ENCODE measurements at places on chromosomes 7 and 10.
A peak's percentile ranks its signal among the peaks of the same experiment; 100 is the strongest.

- no peak for DNase-seq
Measured at GRCh38 chr10:130254662-130255061, 118.5 kb downstream of the GLRX3 start.

GRCh38 chr10:96683065-96683464, 37.2 kb downstream of the PIK3AP1 start:
- DNase-seq: no peak

DNA sequence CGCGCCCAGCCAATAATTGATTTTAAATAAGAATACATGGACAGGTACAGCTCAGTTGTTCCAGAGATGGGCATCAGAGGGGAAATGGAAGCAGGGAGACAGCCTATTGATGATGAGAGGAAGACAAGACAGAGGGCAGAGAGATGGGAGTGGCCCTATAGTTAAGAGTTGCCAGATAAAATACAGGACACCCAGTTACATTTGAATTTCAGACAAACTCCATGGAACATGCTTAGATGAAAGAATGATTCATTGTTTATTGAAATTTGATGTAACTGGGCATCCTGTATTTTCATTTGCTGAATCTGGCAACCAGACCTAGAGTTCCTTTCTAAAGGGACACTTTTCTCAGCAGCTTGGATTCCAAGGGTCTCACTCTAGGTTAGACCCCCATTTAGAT, 341.1 kb downstream of the FRMD4A start:
- DNase-seq: no peak

DNA sequence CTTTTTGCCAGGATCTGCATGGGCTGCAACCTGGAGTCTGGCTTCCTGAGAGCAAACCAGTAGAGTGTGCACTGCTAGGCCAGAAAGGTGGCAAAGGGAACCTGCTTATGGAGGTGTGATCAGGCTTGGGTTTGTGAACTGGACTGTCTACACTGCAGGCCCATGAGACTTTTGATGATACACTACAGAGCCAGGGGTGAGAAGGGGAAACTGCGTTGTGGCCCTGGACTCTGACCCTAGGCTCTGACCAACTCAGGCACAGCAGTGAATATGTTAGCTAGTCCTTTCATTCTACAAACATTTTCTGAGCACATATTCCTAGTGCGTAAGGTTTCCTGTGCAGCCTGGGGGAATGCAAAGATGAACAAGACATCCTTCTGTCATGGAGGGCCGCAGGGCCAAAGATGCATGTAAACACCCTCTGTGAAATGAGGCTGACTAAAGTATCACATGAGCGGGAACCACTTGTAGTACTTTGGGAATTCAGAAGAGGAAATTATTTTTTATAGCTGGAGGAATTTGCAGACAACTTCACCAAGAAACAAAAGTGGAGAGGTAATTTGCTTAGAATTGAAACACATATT, 63.8 kb upstream of the HPS1 start:
- no peak for DNase-seq

DNA sequence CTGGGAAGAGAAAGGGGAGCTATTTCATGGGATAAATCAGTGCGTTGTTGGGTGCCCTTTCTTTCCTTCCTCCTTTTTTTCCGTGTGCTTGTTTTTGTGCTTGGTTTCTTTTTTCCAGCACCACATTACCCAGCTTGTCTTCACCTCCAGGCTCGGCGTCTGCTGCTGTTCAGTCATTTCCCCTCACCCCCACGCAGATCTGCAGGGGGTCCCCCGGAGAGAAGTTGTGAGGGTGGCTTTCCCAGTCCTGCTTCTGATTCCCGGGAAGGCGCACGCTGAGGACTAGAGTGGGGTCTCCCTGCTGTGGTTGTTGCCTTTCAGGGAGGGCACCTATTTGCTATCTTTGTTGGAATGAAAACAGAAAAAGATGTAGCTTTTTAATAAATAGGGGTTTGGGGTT, 1.6 kb downstream of the CAMK1D start:
- DNase-seq: no peak

- DNase-seq: no peak
Measured at GRCh38 chr10:128549101-128549608, 422.9 kb upstream of the MKI67 start.

- DNase-seq: no peak
Measured at GRCh38 chr7:122136078-122136477, 8.0 kb downstream of the AASS start.

DNA sequence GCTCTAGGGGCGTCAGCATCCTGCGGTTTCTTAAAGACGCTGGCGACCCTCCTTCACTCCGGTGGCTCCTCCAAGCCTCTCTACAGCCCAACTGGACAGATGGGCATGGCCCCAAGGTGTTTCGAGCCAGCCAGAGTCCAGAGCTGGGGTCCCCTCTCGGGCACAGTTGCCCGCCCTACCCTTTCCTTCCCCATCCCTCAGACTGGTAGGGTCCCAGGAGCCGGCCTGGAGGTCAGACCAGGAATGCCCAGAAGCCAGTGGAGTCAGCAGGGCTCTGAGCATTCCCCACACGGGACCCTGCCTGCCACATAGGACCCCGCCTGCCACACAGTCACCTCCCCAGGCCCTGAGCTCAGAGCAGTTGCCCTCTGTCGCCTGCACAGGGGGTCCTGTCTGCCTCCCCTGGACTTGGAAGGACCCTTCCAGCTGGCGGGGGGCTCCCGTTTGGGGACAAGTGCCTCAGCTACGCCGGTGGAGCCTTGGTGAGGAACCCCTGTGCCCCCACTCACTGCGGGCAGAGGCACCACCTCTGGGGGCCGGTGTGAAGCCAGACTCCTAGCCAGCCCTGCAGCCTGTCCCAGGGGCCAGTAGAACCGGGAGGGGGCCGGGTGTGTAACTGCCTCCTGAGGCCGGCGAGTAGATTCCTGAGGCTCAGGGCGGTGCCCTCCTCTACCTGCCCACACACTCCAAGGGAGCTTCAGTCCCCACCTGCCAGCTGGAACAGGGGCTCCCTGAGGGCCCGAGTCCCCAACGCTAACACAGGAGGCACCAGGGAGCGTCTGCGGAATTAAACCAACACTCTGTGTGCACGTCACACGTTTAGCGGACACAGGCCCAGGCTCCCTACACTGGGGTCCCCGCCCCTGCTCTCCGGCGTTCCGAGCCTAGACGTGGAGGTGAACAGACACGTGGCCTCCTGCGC, 19.4 kb upstream of the PDGFA start:
- DNase-seq: no peak

GRCh38 chr7:149284850-149285585, 23.0 kb downstream of the ZNF783 start:
- DNase-seq: peak; percentile 62

- DNase-seq: no peak
Measured at GRCh38 chr10:36538953-36539586, 586.3 kb upstream of the ANKRD30A start.

GRCh38 chr10:31352436-31353226, 33.6 kb downstream of the ZEB1 start:
- no peak for DNase-seq

DNA sequence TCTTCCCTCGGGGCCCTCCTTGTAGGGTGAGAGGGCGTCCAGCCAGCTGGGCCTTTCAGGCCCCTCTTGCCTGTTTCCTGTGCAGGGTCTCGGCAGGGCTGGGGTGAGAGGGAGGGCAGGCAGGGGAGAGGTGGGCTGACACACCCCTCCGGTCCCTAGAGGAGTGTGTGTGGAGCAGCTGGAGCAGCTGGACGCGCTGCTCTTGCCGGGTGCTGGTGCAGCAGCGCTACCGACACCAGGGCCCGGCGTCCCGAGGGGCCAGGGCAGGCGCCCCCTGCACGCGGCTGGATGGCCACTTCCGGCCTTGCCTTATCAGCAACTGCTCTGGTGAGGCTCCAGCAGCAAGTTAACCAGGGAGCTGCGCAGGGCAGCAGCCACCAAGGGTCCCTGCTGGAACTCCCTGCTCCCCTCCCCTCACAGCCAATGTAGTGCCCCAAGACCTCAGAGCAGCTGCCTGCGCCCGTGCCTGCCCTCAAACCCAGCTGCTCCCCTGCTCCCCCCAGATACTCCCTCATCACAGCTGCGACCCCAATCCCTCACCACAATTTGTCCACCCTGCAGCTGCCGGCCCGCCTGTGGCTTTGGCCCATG, 15.7 kb upstream of the ZNF862 start:
- peak; percentile 25 for DNase-seq

GRCh38 chr10:44966129-44966815, 6.7 kb downstream of the RASSF4 start:
- DNase-seq: no peak

DNA sequence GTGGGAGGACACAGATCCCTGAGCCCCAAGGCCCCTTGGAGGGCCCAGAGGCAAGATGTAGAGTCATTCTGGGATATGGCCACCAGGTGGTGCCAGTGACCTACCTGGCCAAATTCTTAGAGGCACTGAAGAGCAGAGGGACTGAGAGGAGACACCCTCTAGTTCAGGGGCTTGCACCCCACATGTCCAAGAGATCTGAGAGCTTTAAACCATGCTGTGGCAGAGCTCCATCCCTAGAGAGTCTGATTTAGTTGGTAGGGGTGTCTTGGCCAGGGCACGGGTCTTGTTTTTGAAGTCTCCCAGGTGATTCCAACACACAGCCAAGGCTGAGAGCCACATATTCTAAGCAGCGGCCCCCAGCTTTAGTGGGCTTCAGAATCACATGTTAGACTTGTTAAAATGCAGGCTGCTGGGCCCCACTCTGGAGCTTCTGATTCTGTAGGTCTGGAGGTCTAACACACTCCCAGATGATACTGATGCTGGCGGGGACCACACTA, 52.5 kb downstream of the PRF1 start:
- DNase-seq: no peak

DNA sequence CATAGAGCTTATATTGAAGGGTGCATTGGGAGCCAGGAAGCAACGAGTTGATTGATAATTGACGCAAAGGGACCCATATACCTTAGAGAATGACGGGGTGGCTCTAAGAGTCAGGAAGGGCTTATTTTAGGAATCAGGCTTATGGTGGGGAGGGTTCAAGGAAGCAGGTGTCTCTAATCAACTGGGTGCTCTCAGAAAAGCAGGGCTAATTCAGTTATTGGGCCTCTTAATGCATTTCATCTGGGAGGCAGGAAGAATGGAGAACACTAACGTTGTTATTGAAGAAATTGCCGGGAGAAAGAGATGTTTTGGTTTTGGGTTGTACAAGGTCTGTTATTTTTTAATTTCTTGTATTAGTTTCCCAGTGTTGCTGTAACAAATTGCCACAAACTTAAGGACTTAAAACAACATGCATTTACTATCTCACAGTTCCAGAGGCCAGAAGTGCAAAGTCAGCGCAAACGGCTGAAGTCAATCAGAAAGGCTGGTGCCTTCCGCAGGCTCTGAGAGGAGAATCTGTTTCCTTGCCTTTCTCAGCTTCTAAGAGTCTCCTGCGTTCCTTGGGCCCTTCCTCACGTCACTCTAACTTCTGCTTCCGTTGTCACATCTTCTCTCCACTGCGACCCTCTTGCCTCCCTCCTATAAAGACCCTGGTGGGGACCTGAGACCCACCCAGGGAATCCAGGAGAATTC, 328.4 kb upstream of the C7orf33 start:
- no peak for DNase-seq

- DNase-seq: no peak
Measured at GRCh38 chr7:37684927-37685326, 1.4 kb downstream of the GPR141 start.

DNA sequence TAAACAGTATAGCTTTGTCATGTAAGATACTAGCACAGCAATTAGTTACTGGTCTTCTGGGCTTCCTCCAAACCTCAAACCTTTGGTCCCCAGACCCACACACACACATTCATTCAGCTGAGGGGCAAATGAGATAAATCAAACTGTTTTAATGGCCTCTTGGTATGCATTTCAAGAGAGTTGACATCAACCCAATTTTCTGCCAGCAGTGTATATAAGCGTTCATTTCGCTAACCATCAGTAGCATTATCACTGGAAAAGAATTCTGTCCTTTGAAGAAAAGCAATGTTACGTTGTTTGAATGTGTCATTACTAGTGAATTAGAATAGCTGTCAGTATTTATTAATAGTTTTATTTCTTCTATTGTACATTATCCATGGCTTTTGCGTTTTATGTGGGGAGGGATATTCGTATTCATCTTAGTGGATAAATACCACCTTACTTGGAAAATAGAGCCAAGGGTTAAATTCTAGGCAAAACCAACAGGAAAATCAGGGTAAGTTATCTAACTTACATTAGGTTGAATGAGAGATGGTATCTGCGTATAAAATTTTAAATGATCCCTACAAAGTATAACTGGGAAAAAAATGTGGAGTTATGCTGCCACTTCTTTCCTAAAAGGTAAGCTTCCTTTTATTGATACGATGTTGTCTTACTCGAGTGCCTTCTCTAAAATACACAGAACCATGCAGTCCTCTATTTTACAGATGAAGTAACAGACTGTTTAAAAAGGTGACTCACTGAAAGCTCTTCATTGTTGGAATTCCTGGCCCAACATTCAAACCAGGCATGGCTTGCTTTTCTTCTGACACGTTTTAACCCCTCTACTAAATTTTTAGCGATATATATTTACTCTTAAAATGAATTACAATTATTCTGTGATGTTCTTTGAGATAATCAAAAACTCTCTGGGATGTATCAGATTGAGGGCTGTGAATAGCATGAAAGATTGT, 2.0 kb upstream of the ZMYND11 start:
- DNase-seq: no peak

DNA sequence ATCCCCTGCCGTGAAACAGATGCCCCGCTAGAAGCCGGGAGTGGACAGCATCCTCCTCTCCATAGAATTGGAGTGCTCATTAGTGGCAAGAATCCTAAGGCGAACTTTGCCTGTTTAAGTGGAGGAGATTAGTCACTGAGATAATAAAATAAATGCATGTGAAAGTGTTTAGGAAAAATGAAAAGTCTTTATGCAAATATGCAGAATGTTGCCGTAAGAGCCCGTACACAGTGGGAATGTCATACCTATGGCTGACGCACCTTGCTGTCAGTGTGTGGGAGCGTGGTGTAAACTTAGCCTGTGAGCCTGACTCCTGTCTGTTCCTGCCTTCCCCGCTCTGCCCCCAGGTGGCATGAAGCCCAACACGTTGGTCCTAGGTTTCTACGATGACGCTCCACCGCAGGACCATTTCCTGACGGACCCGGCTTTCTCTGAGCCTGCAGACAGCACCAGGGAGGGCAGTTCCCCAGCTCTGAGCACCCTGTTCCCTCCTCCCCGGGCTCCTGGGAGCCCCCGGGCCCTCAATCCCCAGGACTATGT, 1.7 kb upstream of the TRIP6 start:
- no peak for DNase-seq

GRCh38 chr7:140360697-140361229, 37.6 kb downstream of the SLC37A3 start:
- DNase-seq: no peak

- DNase-seq: no peak
Measured at GRCh38 chr10:16952080-16952479, 134.9 kb upstream of the RSU1 start.

DNA sequence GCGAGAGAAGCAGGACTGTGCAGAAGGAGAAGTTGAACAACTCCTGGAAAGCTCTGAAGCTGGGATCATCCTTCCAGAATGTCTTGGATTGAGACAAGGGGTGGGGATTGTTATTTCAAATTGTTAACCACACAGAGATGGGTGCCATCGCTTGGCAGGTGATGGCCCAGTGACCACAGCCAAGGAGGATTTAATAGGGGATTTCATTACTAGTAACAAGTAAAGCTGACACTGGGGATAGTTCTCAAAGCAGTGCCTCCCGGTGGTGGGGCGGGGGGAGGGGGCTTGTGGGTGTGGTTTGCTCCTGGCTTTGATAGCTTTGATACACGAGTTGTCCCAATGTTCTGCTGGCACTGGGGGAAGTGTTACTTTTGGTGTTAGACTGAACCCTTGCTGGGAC, 59.2 kb downstream of the ZNF503 start:
- no peak for DNase-seq

- no peak for DNase-seq
Measured at GRCh38 chr10:13891128-13892000, 304.6 kb downstream of the PRPF18 start.

Data from skeletal muscle cell (primary cell).